ENCODE measurements at places on chromosomes 6 and 20. TPM values are rescaled to one million over a fixed set of nuclear protein-coding genes. Genes with fewer than 3 reads are reported as not detected.
A peak's percentile ranks its signal among the peaks of the same experiment; 100 is the strongest.

GRCh38 chr6:136378888-136379287, 89.2 kb upstream of the BCLAF1 start:
- DNase-seq: no peak

Gene BACH2
- 12.7 TPM for total RNA-seq

- no peak for DNase-seq
Measured at GRCh38 chr6:139663996-139664395, 289.5 kb upstream of the CITED2 start.

Gene ENPP1
- total RNA-seq: 6.1 TPM

DNA sequence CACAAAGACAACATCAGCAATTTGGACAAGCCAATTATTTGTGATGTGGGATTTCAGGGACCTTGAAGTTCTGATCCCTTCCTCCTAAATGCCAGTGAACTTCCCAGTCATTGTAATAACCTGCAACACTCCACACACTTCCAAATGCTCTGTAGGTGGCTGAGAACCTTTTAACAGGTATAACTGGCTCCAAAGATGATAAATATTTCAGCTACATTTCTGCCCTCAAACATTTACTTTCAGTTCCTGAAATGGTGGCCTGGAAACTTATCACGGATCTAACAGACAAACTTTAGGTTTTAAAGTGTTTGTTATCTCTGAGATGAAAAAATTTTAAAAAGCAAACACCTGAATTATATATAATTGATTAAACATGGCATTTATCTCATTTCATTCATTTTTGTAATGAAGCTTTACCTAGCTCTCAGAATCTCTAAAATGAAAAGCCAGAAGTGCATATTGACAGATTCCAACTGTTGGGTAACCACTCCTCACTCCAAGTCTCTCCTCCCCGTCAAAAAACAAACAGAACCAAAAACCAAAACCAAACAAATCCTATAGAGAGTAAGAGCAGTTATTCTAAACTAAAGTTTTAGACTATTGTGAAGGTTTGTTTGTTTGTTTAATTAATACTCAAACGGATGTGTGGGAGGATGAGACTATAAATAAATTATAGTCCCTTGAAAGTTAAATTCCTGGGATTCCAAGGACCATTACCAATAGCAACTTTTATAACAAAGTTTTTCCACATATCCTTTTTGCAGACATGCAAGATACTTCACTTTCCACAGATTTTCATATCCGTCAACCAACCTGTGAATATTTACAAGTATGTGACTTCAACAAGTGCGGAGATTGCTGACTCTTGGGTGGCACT, 12.4 kb upstream of the KIAA0408 start:
- DNase-seq: no peak

DNA sequence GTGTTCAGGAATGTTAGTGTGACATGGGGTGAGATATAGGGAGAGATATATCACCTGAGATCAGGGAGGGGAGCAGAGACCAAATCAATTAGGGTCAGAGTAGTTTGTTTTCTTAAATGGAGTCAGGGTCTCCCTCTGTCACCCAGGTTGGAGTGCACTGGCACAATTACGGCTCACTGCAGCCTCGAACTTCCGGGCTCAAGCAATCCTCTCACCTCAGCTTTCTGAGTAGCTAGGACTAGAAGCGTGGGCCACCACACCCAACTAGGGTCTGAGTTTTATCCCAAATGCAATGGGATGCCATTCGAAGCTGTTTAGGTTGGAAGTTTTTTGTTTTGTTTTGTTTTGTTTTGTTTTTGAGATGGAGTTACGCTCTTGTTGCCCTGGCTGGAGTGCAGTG, 3.1 kb upstream of the NCOA3 start:
- DNase-seq: no peak

- no peak for DNase-seq
Measured at GRCh38 chr6:10418361-10418861, 3.5 kb upstream of the TFAP2A start.

GRCh38 chr6:42929821-42930360, 611 bp downstream of the CNPY3 start:
- DNase-seq: no peak

DNA sequence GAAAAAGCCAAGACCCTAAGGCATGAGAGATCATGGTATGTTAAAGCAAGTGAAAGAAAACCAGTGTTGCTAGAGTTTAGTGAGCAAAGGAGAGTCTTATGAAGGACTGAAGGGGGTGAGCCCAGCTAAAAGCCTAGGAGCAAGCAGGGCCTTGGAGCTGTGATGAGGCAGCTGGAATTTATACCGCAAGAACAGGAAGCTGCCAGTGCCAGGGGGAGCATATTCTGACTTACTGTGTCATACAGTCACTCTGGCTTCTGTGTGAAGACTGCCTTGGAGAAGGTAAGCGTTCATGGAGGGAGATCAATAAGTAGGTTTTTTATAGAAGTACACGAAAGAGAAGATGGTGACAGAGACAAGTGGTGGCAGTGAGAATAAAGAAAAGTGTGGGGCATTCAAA, 308.9 kb upstream of the THEMIS start:
- no peak for DNase-seq

- DNase-seq: peak; percentile 43
Measured at GRCh38 chr20:1015181-1015580, 13.1 kb upstream of the RSPO4 start.

GRCh38 chr6:119384444-119384843, 34.9 kb upstream of the MAN1A1 start:
- no peak for DNase-seq

- DNase-seq: no peak
Measured at GRCh38 chr6:109804020-109804419, 112.9 kb downstream of the FIG4 start.

Gene SAMD3
- total RNA-seq: not detected

Gene PRRC2A
- total RNA-seq: 131 TPM

Gene PAK5
- total RNA-seq: 0.46 TPM

- no peak for DNase-seq
Measured at GRCh38 chr6:161342039-161342438, 68.2 kb upstream of the AGPAT4 start.

GRCh38 chr20:53786071-53786444, 192.4 kb upstream of the ZNF217 start:
- DNase-seq: no peak

GRCh38 chr6:14408446-14408845, 290.9 kb downstream of the CD83 start:
- DNase-seq: no peak

Gene BPIFB1
- not detected for total RNA-seq

Gene HTR1B
- not detected for total RNA-seq

GRCh38 chr20:25699914-25700313, 3.3 kb upstream of the ZNF337 start:
- DNase-seq: no peak

DNA sequence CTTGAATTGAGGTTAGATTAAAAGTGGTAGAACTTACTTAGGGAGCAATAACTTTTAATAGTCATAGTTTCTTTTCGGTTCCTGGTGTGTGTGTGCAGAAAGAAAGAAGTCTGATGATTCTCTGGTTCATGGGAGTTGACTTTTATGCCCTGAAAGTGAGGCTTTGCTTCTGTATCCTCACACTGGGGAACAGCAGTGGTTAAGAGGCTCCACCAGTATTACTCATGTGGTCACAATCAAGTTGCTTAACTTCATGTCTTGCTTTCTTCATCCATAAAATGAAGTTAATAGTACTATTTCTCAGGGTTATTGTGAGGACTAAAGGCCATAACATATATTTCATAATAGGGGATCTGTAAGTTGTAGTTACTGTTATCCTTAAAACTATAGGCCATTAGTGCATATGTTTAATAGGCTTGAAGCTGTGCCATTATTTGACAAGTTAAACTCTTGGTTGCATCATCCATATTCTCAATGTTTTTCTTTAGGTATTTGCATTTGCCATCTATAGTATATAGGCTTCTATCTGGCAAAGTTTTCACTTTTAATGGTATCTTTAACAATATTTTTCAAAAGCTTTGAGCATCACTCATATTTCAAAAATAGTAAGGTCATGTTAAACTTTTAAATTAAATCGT, 262.4 kb downstream of the PLCB1 start:
- no peak for DNase-seq

Gene SLC26A8
- total RNA-seq: not detected

DNA sequence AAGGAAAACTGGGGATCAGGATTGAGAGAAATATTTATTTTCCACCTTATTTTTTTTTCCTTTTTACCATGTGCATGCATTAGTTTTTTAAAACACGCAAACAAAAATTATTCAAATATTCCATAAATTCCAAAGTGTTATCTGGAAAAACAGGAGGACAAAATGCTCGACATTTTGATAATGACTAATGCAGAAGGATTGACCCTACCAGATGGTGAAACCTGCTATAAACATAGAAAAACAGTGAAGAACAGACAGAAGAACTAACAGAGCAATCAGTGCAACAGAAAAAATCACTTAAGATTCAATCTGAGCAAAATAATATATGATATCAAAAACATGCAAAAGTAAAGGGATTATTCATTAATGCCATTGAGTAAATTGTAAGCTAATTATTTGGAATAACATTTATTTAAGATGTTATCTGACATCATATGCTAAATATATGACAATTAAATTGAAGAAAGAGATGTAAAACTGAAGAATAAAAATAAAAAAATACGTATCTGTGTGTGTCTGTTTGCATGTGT, 218.4 kb downstream of the LMBRD1 start:
- no peak for DNase-seq

Gene RBPJL
- total RNA-seq: not detected

DNA sequence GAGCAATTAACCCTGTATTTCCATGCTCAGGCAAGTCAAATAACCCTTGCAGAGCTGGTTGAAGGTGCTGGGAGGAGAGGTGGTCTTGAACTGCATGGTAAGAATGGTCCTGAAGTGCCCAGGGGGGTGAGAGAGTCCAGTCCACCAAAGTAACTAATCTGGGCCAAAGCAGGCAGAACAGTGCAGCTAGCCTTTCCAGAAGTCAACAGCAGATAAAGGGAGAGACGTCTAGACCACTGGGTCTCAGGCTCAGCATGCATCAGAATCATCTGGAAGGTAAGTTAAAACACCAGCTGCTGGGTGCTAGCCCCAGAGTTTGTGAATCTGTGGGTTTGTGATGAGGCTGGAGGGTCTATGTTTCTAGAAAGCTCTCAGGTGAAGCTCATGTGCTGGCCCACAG, 232.3 kb upstream of the ECI2 start:
- no peak for DNase-seq

Gene MCCD1
- total RNA-seq: not detected

GRCh38 chr6:54195637-54196036, 84.4 kb downstream of the MLIP start:
- DNase-seq: no peak

DNA sequence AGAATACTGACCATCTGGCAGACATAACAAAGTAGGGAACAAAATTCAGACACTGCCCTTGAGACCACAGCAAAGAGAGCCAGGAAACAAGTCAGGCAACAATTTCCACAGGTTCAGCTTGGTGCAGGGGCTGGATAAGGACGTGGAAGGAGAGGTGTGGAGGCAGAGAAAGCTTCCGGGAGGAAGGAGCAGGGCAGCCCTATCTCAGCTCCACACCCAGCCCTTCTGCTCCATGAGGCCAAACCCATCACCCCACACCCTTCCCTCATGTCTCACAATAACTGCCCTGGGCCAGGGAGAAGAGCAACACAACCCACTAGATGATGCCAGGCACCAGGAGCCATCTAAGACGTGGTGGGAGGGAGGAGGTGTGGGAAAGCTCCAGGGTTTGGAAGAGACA, 5.8 kb downstream of the SNHG17 start:
- no peak for DNase-seq

DNA sequence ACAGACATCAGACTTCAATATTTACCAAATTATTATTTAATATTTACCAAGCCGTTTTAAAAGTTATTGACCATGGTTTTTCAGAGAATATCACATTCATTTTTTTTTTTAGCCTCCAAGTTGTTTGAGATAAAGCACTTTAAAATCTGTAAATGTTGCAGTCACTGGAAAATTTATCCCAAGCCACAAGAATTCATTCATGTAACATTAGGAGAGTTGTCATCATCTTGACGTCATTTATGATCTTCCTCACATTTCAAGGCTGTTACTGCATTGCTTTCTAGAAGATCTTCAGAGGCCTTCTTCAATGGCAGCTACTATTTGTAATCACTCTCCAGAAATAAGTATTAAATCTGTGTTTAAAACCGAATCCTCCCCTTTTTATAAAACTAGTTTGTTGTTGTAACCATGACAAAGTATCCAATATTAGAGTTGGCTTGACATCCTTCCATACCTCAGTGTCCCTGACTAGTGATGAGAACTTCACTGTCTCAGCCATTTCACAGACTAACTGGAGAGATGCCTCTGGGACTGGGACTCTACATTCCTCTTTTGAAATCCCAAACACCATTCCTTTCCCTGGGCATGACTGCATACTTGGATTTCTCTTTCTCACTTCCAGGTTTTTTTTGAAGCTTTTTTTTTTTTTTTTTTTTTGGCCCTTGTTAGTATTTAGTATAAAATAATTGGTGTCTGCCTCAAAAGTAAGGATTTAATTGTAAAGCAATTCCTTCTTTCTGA, 100.1 kb downstream of the ZFAND3 start:
- no peak for DNase-seq
